ENCODE measurements at places on chromosomes 7 and 10. TPM values are rescaled to one million over a fixed set of nuclear protein-coding genes. Genes with fewer than 3 reads are reported as not detected.

- no peaks in the 10 kb centered on the region for H3K4me1 ChIP-seq
- no peak overlapping the region for H3K27ac ChIP-seq
- DNase-seq, result peak; percentile 12
Observed at GRCh38 chr7:108146070-108146842, 16.1 kb upstream of the LAMB4 start.

DNA sequence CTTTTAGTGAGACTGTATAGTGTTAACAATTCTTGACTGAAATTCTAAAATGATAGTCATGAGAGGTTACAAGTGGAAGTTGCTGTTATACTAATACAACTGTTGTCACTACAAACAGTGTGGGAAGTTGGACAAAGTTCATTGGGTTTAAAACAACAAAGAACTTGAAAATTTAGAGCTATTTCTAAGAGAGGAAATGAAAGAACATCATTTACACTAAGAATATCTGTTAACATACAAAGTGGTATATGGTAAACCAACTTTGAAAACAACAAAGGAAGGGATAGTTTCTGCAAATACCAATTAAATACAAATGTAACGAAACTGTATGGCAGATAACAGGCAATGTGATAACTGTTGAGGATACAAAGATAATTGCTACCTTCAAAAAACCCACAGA lies 11.6 kb downstream of the MTPN start:
- peak overlapping the region; percentile 31 for H3K27ac ChIP-seq
- H3K36me3 ChIP-seq, result no peaks in the 10 kb centered on the region
- no peaks in the 10 kb centered on the region for H3K27me3 ChIP-seq

DNA sequence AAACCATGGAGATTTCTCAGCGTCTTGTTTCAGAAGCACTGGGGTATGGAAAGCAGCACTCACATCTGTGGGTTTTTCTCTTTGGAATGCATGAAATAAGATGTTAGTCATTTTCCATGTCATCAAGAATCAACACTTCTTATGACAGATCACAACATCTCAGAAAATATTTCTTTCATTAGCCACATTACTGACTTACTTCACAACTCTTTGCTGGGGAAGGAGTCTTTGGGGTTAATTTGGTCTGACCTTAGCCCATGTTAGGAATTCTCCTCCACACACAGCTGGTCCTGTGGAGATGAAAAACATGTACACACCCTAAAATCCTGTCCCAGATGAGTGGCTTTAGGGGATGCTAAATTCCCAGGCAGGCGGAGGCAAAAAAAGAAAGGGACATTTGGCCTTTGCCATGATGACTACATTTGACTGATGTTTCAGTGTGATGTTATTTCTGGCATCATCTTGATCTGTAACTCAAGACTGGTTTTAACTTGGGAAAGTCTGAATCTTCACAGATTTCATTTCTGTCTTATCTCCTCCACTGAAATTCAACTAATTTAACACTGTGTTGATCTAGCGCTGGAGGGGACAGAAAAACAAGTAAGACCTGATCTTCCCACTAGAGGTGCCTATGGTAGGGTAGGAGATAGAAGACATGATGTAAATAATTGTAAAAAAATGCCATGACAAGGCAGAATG lies 363.2 kb downstream of the PRPF18 start:
- H3K27me3 ChIP-seq, result no peaks in the 10 kb centered on the region
- no peak for DNase-seq
- no peak overlapping the region for H3K4me3 ChIP-seq
- no peak overlapping the region for H3K27ac ChIP-seq
- H3K36me3 ChIP-seq, result no peaks in the 10 kb centered on the region
- no peaks in the 10 kb centered on the region for H3K4me1 ChIP-seq

DNA sequence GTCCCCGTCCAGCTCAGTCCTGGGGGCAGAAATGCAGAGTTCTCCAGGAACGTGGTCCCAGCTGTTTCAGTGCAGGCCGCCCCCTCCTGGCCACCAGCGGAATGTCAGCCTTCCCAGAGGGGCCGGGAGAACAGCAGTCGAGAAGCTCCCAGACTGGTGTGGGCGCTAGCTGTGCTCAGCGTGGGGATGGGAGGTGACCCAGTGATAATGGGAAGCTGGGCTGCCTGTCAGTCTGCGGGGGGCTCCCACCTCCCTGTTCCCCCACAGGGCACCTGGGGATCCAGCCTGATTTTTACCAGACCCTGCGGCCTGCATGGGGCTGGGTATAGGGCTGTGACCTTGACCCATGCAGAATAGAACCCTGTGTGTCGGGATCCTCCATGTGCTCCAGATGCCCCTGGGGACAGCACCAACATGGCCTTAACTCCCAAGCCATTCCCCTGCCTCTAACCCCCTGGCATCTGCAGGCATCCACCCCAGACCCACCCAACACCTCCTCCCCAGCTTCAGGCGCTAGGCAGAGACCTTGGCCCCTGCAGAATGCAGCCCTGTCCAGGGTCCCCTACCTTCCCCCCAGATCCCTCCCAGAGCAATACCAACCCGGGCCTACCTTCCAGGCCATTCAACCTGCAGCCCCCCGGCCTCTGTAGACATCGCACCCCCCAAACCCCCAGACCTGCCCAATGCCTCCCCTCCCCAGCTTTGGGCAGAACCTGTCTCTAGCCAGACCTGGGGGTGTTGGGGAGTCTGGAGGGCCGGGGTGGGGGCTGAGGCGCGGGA lies 880 bp upstream of the ELN start:
- no peak overlapping the region for H3K27ac ChIP-seq
- no peak for DNase-seq

DNA sequence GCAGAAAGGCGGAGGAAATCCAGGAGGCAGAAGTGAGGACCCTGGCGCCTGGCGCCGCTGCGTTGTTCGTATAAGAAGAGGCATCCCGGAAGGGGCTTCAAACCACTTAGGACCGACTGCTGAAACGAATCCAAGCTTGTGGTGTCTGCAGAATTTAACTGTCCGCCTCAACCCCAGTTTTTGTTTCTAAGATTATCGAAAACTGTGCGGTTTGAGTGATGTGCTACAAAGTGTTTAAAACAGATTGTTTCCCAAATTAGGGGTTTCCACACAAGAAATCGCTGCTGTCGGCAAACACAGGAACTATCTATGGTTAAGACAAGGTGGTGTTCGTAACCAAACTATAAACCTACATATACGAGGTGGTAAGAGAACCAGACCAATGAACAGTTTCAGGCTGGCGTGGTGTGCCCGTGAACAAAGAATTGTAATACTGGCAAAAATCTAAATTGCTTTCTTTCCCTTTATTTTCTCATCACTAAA lies 835 bp upstream of the DGKI start:
- H3K4me3 ChIP-seq, result peak overlapping the region; percentile 17
- H3K27ac ChIP-seq, result no peak overlapping the region
- peak; percentile 35 for DNase-seq
- no peaks in the 10 kb centered on the region for H3K36me3 ChIP-seq
- no peaks in the 10 kb centered on the region for H3K4me1 ChIP-seq

- no peak overlapping the region for H3K27ac ChIP-seq
- no peaks in the 10 kb centered on the region for H3K27me3 ChIP-seq
- H3K36me3 ChIP-seq, result no peaks in the 10 kb centered on the region
- H3K4me3 ChIP-seq, result no peak overlapping the region
- no peaks in the 10 kb centered on the region for H3K4me1 ChIP-seq
Observed at GRCh38 chr7:44498230-44498954, 7.9 kb upstream of the NUDCD3 start.

DNA sequence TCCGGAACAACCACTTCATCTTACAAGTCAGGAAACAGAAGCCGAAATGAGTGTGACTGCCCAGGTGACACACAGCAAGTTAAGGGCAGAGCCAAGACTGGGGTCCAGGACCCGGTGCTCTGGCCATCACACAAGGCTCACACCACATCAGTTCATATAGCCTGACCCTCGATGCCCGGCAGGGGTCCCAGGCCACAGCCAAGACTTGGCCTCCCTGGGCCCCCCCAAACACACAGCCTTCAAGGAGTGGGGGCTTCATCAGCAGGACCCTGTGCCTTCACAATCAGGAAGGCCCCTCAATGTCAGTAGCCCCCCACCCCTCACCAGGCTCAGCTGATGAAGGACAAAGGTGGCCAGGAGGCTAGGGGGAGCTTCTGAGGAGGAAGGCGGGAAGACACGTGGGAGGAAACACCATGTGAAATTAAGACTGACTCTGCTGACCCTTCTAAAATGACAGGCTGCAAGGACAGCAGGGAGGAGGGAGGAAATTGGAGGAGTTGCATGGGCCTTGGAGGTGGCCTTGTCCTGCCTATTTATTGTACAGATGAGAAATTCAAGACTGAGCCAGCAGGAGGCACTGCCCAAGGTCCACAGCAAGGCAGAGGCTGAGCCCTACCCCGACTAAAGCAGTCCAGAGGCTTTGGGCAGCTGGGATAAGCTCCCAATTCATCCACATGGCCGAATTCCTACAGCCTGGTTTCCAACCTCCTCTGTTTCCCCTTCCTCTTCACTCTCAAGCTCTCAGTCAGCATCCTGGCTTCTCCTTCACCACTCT lies 216.1 kb upstream of the ZMIZ1 start:
- H3K36me3 ChIP-seq, result no peaks in the 10 kb centered on the region
- H3K4me1 ChIP-seq, result no peaks in the 10 kb centered on the region
- DNase-seq, result no peak
- no peak overlapping the region for H3K4me3 ChIP-seq
- H3K27ac ChIP-seq, result no peak overlapping the region

DNA sequence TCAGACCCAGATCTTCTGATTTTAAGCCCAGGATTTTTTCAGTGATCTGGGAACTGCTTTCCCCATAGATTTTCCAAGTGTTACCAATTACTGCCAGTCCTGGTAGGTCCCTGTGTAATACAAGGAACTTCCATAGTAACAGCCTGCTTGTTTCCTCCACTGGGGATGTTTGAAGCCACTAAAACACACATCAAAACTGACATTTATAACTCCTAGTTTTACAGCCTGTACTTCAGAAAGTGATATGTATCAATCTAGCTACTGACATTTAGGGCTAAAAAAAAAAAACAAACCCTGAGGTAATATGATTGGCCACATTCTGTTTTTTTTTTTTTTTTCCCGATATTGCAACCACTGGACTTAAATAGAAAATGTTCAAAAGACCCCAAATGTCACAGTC lies 166.9 kb upstream of the SP4 start:
- no peak overlapping the region for H3K27ac ChIP-seq
- DNase-seq, result no peak
- H3K4me3 ChIP-seq, result no peak overlapping the region
- peaks cover 2% of the 10 kb centered on the region for H3K4me1 ChIP-seq

- 0 out of 2 replicates have a peak, but pooled peaks cover under 1% of the 10 kb centered on the region for H3K4me1 ChIP-seq
- no peaks in the 10 kb centered on the region for H3K36me3 ChIP-seq
- H3K27ac ChIP-seq, result no peak overlapping the region
- no peak overlapping the region for H3K4me3 ChIP-seq
- DNase-seq, result no peak
Observed at GRCh38 chr10:119688033-119688508, 36.9 kb downstream of the BAG3 start.

- no peak for DNase-seq
- no peak overlapping the region for H3K4me3 ChIP-seq
- no peaks in the 10 kb centered on the region for H3K36me3 ChIP-seq
- no peaks in the 10 kb centered on the region for H3K27me3 ChIP-seq
- H3K4me1 ChIP-seq, result no peaks in the 10 kb centered on the region
- no peak overlapping the region for H3K27ac ChIP-seq
Observed at GRCh38 chr10:125538947-125539731, 143.8 kb downstream of the TEX36 start.

DNA sequence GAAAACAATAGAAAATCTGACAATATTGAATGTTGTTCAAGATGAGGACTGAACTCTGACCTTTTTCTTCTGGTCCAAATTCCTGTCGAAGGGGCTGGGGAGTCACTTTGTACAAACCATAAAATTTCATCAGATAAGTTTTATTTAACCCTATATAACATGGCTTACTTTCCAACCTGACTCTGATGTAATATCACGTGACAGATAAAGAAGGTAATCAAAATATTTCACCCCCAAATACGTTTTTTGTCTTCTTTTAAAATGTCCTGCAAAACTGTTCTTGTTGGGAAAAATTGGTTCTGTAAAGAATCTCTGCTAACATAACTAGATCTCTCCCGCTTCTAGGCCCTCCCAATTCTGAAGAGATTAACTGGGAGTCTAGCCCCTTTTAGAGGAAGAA lies 90.9 kb upstream of the MDFIC start:
- no peak overlapping the region for H3K4me3 ChIP-seq
- no peaks in the 10 kb centered on the region for H3K27me3 ChIP-seq
- H3K27ac ChIP-seq, result no peak overlapping the region
- DNase-seq, result no peak
- H3K4me1 ChIP-seq, result peaks cover 16% of the 10 kb centered on the region
- H3K36me3 ChIP-seq, result no peaks in the 10 kb centered on the region

GRCh38 chr10:772227-772637 lies 82.8 kb upstream of the DIP2C start:
- H3K36me3 ChIP-seq, result no peaks in the 10 kb centered on the region
- DNase-seq, result no peak
- H3K27me3 ChIP-seq, result no peaks in the 10 kb centered on the region
- H3K4me3 ChIP-seq, result no peak overlapping the region

GRCh38 chr7:12581897-12582296 lies 11.4 kb downstream of the SCIN start:
- no peak overlapping the region for H3K27ac ChIP-seq
- peaks cover 4% of the 10 kb centered on the region for H3K4me1 ChIP-seq
- no peaks in the 10 kb centered on the region for H3K27me3 ChIP-seq
- H3K4me3 ChIP-seq, result no peak overlapping the region
- no peak for DNase-seq

WNT2 gene
- 0.37 TPM for total RNA-seq

C10orf143 gene
- total RNA-seq, result 2.8 TPM

RTKN2 gene
- total RNA-seq, result not detected

KNDC1 gene
- 0.05 TPM for total RNA-seq

AKR1D1 gene
- not detected for total RNA-seq

TBC1D12 gene
- total RNA-seq, result 4.8 TPM

CUZD1 gene
- 1.3 TPM for total RNA-seq

TMEM176A gene
- total RNA-seq, result not detected

HSPA12A gene
- 2.2 TPM for total RNA-seq

Measured in GM12878 (cell line).